ENCODE measurements at places on chromosomes 2 and 18.

DNA sequence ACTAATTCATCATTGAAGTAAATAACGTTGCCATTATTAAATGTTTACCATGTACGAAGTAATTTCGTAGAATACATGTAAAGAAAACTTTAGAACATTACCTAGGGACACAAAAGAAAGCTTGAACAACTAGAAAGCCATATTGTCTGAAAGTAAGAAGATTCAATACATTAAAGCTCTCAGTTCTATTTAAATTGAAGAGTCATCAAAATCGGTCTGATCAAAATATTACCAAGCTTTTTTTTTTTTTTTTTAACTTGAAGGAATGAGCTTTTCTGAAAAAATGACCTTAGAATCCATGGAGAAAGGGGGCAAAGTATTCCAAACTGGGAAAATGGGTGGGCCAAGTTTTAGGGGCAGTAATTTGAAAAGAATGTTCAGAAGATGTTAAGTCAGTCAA is 300.8 kb downstream of the GPD2 start:
- DNase-seq, result no peak

DNA sequence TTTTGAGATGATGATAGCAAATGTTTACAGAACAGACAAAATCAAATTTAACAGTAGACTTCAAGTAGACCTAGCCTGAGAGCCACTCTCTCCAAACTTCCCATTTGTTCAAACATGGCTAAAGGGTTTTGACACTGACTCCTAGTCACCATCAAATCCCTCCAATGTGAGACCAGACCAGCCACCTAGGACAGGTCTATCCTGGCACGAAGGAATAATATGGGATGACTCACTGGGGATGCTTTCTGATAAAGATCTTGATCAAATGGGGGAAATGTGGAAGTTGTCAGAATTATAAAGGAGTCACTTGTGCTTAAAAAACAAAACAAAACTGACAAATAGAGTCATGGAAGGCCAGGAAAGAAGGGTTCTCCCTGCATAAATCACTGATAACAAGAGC is 95.7 kb downstream of the EDAR start:
- no peak for DNase-seq

DNA sequence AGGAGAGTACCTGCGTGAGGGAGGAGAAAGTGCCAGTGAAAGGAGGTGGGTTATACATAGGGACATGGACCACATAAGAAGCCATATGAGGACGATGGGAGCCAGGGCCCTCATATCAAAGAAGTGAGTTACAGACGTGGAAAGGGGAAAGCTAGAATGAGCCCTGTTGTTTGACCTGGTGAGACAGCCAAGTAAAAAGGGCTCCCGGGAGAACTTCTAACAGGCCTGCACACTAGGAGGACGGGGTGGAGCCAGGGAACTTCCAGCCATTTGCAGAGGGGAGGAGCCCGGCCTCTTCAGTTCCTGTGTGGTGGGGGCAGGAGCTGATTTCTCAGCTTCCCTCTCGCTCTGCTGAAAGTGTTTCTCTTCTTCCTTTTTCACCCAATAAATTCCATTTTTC is 84.1 kb upstream of the SLC66A3 start:
- no peak for DNase-seq

GRCh38 chr18:55453186-55453585 is 134.8 kb downstream of the TCF4 start:
- no peak for DNase-seq

GRCh38 chr2:4354678-4355077 is 651.3 kb downstream of the DCDC2C start:
- no peak for DNase-seq

GRCh38 chr2:15222856-15223255 is 338.3 kb downstream of the NBAS start:
- no peak for DNase-seq

- DNase-seq, result no peak
Measured at GRCh38 chr2:157899125-157899839, 23.2 kb upstream of the ACVR1 start.

DNA sequence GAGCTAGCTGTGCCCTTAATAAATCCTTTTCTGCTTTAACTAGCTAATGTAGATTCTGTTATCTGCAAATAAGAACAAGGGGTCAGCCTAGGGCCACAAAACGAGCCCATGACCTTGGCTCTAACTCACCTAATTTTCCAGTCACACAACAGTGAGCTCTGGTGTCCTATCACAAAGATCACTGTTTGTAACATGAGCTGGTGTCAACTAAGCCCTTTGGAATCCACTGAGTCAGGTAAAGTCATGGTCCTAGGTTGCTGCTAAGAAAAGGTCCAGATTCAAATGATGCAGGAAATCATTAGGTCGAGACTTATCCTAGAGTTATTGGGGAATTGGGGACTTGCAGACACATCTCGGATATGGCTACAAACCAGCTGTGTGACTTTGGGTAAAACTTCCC is 49.9 kb downstream of the ST8SIA5 start:
- DNase-seq, result no peak

GRCh38 chr2:105873281-105873680 is 128.6 kb downstream of the NCK2 start:
- DNase-seq, result no peak

DNA sequence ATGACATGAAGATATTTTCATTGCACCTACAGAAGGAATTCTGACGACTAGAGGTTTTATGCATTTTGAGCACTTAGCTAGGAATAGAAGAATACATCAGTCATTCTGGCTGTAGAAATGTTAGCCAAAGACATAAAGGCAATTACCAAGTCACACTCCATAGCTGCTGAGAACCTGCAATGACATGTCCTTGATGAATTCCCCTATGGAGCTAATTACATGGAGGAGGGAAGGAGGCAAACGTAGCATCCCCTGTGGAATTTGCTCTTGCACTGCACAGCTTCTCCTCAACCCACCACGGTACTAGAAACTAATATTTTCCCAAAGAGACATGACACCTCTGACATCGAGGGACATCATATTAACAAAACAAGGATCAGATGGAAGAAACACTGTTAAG is 174.0 kb upstream of the SESTD1 start:
- DNase-seq, result no peak

DNA sequence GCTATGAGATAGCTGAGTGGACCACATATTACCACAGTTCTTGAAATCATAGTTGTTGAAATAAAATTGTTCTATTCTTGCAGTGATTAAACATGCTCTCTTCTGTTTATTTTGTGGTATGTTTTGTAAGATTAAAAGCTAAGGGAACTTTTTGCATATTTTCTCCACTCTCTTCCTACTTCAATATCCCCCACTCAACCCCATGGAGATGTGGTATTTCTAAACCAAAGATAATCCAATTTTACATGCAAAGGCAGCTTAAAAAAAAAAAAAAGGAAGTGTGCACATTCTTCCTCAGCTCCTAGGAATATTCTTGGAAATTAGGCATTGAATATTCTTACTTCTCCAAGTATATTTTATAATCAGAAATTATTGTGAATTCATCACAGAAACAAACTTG is 15.0 kb upstream of the PAX3 start:
- DNase-seq, result no peak

DNA sequence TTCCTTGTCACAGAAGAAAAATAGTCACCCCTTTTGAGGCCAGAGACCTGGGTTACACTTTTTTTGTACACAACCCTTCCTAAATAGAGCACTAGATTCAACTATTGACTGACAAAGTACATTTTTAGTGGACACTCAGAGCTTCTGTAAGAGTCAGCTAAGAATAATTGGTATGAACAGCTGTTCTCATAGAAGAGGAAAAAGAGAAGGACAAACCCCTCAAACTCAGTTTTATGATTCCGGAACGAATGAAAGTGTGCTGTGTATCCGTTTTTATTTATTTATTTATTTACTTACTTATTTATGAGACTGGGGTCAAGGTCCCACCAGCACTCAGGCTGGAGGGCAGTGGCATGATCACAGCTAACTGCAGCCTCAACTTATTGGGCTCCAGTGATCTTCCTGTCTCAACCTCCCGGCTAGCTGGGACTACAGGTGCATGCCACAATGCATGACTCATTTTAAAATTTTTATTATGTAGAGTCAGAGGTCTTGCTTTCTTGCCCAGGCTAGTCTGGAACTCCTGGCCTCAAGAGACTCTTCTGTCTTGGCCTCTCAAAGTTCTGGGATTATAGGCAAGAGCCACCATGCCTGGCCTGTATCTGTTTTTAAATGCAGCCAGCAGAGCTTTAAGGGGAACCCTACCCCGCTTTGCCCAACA is 36.0 kb upstream of the FZD5 start:
- no peak for DNase-seq

GRCh38 chr2:41379496-41380221 is 668.2 kb upstream of the PKDCC start:
- no peak for DNase-seq

DNA sequence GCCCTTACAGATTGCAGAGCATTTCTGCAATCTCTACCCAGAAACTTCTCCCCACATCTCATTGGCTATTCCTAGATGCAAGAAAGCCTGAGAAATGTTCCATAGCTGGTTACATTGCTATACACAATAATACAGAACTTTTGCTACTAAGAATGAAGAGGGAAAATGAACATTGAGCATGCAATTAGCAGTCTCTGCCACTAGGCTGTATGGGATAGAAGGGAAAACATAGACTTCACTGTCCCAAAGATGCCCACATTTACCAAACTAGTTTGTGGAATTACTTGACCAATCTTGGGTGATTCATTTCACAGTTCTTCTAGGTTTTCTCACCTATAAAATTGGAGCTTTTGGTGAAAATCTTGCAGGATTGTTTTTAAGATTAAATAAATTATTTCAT is 265.7 kb upstream of the NT5C1B start:
- no peak for DNase-seq

GRCh38 chr2:96202152-96202854 is 6.3 kb downstream of the STARD7 start:
- peak; percentile 49 for DNase-seq

GRCh38 chr2:75564713-75565359 is 4.1 kb upstream of the EVA1A start:
- no peak for DNase-seq

- DNase-seq, result no peak
Measured at GRCh38 chr2:217740756-217741155, 262.0 kb downstream of the TNS1 start.

DNA sequence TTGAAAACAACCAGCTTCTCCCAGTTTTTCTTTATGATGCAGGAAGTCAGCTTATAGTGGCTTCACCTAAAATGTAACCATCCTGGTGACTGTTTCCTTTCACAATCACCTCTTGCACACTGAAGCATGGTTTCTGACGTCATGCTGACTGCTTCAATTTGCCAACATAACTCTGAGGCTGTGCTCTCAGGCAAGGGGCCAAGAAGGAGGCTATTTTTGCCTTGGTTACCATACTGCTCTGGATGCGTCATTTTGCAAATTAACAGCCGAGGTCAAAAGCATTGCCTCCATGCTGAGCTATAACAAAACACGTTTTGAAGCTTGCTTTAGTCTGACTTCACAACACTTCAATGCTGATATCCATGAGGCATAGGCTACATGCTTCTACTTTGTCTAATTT is 397.8 kb downstream of the METTL4 start:
- peak; percentile 11 for DNase-seq

GRCh38 chr2:177731384-177731783 is 338.8 kb downstream of the AGPS start:
- no peak for DNase-seq

DNA sequence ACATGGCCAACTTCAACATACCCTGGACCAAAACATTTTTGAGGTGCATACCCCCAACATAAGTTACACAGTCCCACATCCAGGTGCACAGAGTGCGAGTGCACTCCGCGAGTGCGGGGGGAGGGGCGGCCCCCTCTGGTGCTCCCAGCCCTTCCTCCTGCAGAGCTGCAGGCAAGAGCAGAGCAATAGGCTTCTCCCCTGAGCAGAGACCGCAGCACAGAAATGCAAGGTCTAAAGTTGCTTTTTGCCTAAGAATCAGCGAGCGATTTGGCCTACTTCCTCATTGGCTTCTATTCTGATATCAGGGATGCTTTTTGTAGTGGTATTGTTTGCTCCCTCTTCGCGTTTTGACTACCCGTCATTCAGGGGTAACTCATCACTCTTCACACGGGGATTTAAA is 40.6 kb downstream of the BOLA3 start:
- DNase-seq, result no peak

GRCh38 chr2:98551316-98551715 is 57.0 kb downstream of the COA5 start:
- no peak for DNase-seq

- no peak for DNase-seq
Measured at GRCh38 chr18:25047983-25048382, 304.0 kb downstream of the ZNF521 start.

GRCh38 chr2:72350852-72351251 is 203.2 kb upstream of the CYP26B1 start:
- no peak for DNase-seq

DNA sequence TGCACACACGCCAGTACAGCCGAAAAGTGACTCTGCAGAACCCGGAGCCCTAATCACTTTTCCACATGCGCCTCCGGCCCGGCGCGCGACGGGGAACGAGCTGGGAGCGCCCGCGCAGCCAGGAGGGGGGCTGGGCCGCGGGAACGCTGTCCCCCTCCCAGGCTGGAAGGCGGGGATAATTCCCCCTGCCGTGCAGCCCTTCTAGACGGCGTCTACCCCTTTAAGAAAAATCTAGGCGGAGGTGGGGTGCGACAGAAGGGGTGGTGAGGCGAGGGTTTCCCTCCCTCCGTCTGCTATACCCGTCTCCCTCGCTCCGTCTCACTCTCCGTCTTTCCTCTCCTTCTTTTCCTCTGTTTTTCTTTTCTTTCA is 2.4 kb downstream of the CYP26B1 start:
- no peak for DNase-seq

All from GM04503 (cell line).